GM12891 (cell line): ENCODE measurements at places on chromosomes 1 and 21.

DNA sequence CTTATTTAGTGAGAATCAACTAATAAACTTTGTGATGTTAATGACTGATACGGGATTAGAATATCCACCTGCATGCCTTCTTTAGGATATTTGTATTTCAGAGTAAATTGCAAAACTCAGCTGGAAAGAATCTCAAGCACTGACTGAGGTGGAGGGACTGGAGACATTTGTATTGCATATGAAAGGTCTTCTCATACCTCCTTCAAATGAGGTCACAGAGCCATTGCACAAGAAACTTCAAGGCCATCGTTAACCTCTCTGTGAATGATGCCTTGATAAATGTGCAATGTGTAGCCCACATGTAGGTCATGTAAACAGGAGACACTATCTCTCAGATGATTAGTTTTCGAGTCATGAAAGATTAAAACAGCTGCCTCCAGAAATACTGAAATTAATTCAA, 531.7 kb upstream of the PLXNA2 start:
- DNase-seq = no peak

- DNase-seq = no peak
Observed at GRCh38 chr1:183093786-183094298, 70.6 kb downstream of the LAMC1 start.

GRCh38 chr1:192601567-192601966, 26.0 kb downstream of the RGS1 start:
- no peak for DNase-seq

DNA sequence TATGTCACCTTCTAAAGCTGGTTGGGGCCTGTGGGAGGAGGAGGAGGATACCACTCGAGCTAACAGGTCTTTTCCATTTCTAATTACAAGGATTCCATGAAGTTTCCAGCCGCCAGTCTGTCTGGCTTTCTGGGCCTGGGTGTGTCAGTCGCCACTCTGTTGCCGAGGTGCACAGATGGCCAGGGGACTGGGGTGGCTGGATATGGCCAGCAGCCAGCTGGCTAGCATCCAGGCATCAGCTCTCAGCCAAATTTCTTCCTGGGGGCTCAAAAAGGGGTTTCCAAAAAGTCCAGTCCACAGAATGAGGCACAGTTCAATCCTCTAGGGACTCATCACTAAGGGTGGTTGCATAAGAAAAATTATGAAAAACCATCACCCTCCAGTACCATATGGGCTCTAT, 32.4 kb downstream of the ITPKB start:
- no peak for DNase-seq

DNA sequence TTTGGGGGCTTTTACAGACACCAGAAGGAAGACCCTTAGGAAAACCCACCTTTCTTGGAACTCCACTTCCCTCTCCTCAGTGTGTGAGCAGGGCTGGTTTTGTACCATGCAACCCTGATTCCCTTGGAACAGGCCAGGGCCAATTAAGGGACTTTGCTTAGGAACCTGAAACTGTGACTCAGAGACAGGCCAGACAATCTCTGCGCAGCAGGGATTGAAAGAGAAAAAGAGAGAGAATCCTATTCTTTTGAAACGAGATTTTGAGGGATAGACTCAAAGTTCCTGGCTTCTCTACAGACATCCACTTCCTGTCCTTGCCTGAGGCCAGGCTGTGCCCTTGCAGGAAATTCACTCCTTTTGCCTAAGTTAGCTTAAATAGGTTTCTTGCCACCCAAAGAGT, 23.1 kb upstream of the C1orf198 start:
- no peak for DNase-seq

GRCh38 chr1:218459878-218460711, 115.0 kb downstream of the TGFB2 start:
- DNase-seq = no peak

GRCh38 chr1:92599184-92599583, 112.5 kb upstream of the GFI1 start:
- DNase-seq = no peak

- DNase-seq = no peak
Observed at GRCh38 chr1:56092684-56093570, 486.4 kb downstream of the PLPP3 start.

GRCh38 chr1:58442114-58442513, 104.4 kb downstream of the OMA1 start:
- no peak for DNase-seq

GRCh38 chr1:7356079-7356478, 415.0 kb upstream of the VAMP3 start:
- no peak for DNase-seq

- peak; percentile 79 for DNase-seq
Observed at GRCh38 chr1:44652445-44653106, 21.7 kb downstream of the TMEM53 start.

DNA sequence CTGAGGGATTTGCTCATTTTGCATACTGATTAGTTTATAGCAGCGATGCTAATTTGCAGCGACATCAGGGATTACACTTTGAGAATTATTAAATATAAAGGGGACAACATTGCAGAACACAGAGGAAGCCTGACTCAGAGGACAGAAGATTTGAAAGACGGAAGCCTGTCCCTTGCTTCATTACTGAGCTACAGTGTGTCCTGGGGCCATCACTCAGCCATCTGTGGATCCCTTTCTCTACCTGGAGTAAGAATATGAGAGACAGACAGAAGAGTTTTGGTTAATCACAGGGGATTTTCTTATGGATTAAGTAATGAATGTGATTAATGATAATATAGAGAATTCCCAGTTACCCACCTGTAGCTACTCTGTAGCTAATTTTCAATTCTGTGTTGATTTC, 134.7 kb downstream of the DISC1 start:
- no peak for DNase-seq

GRCh38 chr1:37258068-37258467, 216.3 kb upstream of the ZC3H12A start:
- no peak for DNase-seq

GRCh38 chr21:14366998-14367397, 15.9 kb downstream of the HSPA13 start:
- no peak for DNase-seq

- DNase-seq = no peak
Observed at GRCh38 chr1:101995984-101996745, 561 bp downstream of the OLFM3 start.

DNA sequence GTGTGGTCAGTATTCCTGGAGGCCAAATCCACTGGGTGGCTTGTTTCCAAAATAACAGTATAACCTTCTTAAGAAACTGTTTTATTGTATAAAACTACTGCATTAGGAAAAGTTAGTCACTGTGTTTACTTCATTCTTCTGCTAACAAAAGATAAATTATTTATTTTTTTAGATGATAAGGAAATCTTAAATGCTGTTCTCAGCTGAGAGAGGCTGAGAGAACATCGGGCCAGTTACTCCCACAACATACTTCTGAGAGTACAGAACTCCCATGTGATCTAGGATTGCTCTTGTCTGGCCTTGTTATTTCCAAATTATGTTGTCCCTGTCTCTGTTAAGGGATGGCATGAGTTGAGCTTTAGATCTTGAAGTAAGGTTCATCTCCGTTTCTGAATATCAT, 96.7 kb upstream of the CXADR start:
- no peak for DNase-seq
